ENCODE measurements at places on chromosomes 1 and 21.

DNA sequence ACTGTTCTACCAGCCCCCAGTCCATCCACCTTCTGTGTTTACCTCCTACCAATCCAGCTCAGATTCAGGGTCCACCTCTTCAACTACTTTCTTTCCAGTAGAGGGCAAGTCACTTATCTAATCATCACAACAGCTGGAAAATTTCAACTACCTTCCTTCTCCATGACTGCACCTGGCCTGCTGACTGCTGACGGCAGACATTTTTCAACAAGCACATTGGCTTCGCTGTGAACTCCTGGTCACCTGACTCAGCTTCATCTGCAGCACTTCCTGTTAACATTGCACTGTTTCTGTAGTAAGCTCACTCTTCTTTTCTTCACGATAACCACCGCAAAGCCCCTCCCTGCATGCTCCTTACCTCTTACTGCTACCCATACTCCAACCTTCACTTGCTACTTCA lies 405.7 kb downstream of the NTNG1 start:
- DNase-seq = no peak

GRCh38 chr1:197985351-197985750 lies 68.2 kb downstream of the LHX9 start:
- no peak for DNase-seq

DNA sequence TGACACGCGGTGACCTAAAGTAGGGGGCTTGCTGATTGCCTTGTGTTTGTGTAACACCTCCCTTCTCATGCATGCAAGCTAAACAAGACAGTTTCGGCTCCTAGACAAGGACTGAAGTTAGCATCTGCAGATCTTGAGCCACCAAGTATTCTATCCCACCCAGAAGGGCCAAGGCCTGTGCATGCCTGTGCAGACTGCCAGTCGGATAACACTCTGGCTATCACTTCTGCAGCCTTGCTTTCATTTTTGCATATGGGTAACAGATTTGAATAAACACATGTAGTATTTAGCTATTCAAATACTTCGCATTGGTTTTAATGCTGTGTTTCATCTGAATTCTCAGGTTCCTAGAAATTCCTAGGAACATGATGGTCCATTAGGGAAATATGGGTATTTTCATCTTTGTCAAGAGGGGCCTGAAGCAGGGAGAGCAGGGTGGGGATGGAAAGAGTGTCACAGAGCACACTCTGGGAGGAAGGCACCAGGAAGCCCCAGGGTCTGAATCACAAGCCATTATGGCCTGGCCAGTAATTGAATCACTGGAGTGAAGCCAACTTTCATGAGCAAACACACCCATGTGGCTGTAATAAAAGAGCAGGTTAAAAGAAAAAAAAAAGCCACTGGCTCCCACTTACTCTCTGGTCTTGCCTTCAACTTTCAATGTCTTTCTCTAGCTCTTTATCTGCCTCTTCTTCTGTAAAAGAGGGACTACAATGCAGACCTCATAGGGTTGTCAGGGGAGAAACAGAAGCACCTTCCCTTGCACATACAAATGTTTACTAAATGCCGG lies 28.3 kb downstream of the GADD45A start:
- DNase-seq = peak; percentile 73

GRCh38 chr1:70353601-70354331 lies 756 bp downstream of the ANKRD13C start:
- peak; percentile 47 for DNase-seq

DNA sequence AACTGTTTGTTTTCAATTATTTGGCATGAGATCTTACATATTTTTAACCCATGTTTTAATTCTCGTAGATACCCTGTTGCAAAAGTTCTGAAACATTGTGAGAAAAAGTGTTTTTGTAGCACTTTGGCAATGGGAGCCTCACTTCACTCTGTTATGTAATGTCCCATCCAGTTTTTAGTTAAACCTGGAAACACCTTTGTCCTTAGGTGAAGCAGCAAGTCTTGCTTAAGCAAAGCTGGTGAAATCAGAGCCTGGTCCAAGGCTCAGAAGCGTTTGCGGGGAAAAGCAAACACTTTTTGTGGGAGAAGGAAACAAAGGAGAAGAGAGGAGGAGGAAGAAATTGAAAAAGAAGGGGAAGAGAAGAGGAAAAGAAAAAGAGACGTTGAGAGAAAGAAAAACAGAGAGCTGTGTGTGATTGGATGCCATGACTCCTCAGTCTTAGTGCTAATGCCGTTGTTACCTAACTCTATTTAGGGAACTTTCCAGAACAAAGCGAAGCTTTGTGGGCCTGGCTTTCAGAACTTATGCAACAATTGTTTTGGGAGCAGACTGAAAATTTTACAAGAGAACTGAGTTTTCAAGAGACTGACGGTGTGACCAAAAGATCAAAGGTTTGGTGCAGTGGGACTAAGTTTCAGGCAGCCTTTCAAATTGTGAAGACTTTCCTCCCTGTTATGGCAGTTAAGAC lies 93.1 kb downstream of the NTMT2 start:
- DNase-seq = no peak

GRCh38 chr21:34367320-34367935 lies 3.6 kb downstream of the KCNE2 start:
- DNase-seq = peak; percentile 53

GRCh38 chr1:67563684-67564083 lies 121.3 kb upstream of the GADD45A start:
- no peak for DNase-seq

GRCh38 chr1:222461941-222462340 lies 86.0 kb downstream of the HHIPL2 start:
- no peak for DNase-seq

DNA sequence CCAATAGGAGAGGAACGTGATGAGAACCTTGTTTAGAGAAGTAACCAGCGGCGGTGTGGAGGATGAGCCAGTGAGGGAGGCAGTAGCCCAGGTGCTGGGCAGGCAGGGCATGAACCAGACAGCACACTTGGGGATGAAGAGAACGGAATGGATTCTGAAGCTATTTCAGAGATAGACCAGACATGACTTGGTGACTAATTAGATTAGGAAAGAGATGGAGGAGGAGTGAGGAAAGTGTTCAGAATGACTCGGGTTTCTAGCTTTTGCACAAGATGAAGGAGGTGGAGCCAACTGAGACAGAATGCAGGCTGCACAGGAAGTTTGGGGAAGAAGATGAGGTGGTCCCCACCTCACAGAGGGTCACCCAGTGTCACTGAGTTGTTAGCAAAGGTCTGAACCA lies 5.1 kb downstream of the PEF1 start:
- no peak for DNase-seq

DNA sequence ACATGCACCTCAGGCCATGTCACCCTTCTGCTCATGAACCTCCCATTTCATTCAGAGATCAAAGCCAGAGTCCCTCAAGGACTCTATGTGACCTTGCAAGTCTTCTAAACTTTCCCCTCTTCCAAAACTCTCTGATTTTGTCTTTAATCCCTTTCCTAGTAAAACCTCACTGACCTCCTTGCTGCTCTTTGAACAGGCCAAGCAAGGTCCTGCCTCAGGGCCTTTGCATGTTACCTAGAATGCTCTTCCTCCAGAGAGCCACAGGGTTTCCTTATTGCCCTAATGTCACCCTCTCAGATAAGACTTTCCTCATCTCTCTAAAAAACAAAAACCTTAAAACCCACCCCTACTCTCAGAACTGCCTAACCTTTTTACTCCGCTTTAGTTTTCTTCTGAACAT lies 26.6 kb downstream of the IL23R start:
- no peak for DNase-seq

DNA sequence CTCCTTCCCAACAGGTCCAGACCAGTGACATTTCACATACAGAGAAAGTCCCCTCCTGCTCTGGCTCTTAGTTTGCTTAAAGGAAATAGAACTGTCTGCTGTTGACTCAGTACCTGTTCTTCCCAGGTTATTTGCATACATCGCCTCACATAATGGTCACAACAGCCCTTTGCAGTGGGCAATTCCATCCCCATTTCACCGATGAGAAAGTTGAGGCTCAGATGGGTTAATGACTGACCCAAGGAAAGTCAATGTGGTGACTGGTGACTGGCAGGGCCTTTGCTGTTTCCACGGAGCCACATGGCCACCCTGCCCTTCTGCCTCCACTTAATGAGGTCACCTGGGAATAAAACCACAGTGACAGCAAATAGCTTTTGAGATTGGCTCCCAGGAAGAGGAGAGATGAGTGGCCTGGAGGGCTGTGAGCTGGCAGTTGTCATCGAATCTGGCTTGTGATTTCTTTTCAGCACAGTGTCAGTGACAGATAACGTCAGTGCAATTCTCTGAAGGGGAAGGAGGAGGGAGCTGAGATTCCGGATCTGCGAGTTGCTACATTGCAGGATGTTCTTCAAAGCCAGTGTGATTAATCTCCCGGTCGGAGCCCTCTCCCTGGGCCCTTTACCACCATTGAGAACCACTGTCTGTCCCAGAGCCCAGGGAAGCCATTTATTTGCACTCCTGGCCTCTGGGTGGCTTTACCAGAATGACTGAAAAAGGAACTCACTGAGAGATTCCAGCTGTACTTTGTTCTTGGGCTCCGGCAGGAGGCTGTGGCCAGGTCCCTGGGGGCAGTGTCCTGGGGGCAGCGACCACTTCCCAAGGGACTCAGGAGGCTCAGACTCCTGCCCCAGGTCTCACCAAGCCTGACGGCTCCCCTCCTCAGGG lies 117.2 kb downstream of the CNIH3 start:
- DNase-seq = no peak

DNA sequence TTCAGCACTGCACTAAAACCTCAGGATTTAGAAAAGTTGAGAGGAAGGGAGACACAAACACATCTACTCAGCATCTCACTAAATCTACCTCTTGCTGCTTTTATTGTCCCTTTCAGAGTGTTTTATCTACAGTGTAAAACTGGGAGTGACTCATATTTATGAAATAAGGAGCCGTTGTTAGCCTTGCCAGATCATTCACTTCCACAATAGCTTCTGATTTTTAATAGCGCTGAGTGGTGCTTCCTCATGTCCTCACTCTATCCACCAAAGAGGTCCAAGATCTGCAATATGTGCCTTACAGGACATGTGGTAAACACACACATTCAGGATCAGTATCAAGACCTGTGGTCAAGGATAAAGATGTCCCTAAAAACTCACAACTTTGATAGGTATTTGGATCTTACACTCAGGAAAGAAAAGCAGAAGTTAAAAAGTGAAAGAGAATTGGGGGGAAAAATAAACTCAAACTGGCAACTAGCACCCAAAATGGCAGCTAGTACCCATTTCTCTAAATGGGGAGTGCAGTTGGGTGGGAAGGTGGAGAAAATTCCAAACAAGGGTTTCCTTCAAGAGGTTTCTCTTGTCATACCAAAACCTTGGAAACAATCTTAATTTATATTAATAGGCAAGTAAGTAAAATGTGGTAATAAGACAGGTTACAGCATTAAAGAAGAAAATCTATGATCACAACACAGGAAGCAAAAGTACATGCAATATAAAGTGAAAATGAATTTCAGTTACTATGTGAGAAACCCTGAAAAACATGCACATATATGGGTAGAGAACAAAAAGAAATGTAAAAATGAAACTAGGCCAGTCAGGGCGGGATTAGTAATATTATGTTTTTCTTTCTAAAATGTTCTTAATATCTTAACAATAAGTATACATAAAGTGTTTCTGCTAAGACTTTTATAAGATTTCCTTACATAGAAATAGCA lies 15.9 kb downstream of the DUSP10 start:
- no peak for DNase-seq

- no peak for DNase-seq
These were observed 21.0 kb upstream of the CBR3 start for GRCh38 chr21:36113647-36114428.

DNA sequence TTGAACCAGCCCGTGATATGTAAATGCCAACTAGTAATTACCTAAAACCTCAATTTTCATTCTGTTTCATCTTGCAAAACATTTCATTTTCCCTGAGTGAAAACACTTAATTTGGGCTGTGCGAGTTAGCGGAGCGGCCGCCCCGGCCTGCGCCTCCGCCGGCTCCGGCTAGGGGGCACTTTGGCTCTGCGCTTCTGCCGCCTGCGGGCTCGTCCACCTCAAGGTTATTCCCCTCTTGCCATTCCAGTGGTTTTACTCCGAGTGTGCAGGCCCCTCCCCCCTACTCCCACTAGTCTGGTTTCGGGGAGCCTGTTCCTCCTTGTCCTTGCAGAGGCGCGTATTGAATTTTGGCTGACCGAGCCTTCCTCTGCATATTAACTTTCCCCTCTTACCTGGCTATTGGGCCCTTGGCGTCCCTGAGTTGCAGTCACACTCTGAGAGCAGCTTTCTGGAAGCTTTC lies 55.6 kb downstream of the PEX14 start:
- peak; percentile 78 for DNase-seq

DNA sequence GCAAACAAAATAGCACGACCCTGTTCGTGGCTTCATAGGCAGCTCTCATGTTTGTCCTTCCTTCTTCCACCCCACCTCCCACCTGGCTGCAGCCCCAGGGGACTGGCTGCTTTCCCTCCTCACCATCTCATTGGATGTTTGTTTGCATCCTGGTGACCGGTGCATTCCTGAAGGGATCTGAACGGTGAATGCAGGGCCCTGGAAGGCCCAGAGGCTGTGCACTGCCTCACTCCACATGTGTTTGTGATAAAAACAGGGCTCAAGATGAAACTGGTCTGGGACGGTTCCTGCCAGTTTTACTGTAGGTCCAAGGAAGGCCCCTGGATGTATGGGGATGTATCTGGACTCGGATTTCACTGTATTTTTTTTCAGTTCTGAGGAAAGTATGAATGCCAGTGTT lies 42.8 kb downstream of the CNN3 start:
- DNase-seq = no peak

DNA sequence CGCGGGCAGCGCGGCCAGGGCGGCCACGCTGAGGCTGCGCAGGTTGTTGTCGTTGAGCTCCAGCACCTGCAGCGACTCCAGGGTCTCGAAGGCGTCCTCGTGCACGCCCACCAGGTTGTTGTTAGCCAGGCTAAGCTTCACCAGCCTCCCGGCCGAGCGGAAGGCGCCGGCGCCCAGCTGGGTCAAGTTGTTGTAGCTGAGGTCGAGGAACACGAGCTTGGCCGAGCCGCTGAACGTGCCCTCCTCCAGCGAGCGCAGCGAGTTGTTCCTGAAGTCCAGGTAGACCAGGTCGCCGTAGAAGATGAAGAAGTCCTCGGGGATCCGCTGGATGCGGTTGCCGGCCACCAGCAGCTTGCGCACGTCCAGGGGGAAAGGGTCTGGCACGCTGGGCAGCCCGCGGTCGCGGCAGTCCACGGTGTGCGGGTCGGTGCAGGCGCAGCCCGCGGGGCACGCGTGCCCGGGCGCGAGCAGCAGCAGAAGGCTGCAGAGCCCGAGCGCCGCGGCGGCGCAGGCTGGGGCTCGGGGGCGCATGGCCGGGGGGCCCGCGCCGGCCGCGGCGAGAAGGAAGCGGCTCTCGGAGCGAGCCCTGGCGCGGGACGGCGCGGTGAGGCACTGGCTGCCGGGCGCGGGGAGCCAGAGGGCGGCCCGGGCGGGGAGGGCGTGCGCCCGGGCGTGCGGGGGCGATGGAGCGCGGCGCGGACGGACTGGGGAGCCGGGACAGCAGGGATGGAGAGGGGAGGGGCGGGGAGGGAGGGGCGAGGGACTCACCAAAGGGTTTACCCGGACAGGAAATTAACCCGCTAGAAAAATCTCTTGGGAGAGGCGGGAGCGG lies 524 bp downstream of the LRRC38 start:
- no peak for DNase-seq

DNA sequence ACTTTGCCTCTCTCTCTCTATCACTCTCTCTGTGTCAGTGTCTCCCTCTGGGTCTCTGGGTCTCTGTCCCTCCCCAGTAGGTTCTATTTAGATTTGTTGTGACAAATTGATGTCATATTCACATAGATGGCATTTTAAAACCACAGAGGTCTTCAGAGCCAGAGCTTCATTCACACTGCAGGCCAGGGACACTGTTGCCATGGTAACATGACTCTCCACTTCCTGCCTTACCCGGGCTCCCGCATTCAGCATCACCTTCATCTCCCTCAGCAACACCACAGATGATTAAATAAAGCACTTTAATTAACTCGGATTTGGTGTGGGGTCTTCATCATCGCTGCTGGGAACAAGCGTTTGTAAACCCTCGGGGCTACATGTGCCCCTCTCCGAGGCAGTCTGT lies 132.6 kb downstream of the ETS2 start:
- no peak for DNase-seq
